ENCODE measurements at places on chromosomes 4 and X.

GRCh38 chr4:6671648-6672047 is 22.0 kb upstream of the S100P start:
- DNase-seq = no peak

DNA sequence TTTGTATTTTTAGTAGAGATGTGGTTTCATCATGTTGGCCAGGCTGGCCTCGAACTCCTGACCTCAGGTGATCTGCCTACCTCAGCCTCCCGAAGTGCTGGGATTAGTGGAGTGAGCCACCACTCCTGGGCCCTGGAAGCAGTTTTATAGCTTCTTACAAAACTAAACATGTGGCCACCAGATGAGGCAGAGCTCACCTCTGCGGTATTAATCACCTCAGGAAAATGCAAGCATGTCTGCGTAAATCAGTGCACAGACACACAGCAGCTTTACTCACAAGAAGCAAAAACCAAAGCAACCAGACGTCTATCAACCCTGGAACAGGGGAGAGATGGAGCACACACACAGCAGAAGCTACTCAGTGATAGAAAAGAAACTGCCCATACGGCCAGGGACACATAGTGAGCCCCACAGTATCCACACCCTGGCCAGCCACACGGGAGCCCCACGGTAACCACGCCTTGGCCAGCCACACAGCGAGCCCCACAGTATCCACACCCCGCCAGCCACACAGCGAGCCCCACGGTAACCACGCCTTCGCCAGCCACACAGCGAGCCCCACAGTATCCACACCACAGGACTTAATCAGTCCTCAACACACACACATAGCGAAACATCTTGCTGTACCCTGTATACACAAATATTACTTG is 30.2 kb downstream of the PPP2R3B start:
- DNase-seq = no peak

DNA sequence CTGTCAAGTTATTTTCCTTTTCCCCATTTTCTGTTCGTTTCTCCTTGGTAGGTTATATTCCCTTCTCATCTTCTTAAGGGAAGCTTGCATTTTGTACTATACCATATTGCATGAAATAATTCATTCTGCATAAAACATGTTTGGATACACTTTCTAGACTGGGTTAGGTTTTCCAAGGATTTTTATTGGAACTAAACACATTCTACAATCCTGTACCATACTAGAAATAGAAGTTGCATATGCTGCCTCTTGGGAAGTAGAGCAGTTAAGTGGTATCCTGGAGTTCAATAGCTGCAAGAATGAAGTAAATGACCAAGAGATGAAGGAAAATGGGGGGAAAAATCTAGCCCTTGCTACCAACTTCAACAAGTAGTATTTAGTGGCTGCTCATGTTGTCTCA is 393.7 kb upstream of the SLIT2 start:
- no peak for DNase-seq

DNA sequence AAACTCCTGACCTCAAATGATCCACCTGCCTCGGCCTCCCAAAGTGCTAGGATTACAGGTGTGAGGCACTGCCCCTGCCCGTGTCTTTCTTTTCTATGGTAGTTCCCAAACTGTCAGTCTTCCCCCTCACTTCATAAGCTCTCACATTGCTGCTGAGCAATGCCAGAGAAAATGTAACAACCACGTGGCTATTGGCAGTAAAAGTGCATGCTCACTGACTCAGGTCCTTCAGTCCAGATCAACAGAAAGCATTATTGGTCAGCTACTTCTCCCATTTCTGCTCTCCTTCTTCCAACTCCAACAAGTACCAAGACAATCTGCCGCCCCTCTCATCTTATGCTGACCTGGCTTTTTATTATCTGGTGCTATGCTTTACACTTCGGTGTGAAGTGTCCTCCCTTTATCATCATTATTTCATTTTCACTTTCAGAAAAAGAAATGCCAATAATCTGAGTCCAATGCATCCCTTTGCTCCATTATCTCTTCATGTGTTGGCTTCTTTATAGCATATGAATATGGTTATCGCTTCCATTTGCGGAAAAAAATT is 133.8 kb upstream of the UGT8 start:
- no peak for DNase-seq

GRCh38 chr4:84563002-84563401 is 19.9 kb upstream of the CDS1 start:
- DNase-seq = no peak

All from DMS153 (cell line).